ENCODE measurements at places on chromosomes 1 and 21.

DNA sequence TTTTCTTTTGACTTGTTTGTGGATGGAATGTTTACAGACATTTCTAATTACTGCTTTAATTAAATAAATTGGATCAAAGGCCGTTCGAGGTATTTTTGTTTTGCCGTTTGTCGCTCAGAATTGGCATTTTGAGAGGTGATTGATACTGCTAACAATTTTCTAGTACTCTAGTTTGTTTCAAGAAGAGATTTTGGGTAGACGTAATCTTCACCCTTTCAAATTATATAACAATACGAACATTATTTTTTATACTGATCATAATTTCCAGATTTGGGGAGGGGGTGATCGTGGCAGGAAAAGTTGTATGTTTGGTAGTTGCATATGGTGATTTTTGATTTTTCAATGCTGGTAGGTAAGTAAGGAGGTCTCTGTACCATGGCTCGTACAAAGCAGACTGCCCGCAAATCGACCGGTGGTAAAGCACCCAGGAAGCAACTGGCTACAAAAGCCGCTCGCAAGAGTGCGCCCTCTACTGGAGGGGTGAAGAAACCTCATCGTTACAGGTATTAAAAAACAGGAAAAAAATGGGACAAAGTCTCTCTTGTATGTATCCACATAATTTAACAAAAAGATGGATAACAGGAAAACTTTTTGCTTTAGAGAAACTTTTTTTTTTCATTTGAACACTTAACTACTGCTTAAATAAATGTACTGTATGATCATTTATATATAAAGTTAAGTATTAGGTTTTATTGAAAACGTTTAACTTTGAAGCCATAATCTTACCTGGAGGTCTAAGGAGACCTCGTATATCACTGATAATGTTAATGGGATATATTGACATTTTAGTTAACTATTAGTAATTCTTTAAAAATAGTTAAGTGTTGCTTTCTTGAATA lies 1.7 kb downstream of the H3-3A start:
- DNase-seq = no peak

DNA sequence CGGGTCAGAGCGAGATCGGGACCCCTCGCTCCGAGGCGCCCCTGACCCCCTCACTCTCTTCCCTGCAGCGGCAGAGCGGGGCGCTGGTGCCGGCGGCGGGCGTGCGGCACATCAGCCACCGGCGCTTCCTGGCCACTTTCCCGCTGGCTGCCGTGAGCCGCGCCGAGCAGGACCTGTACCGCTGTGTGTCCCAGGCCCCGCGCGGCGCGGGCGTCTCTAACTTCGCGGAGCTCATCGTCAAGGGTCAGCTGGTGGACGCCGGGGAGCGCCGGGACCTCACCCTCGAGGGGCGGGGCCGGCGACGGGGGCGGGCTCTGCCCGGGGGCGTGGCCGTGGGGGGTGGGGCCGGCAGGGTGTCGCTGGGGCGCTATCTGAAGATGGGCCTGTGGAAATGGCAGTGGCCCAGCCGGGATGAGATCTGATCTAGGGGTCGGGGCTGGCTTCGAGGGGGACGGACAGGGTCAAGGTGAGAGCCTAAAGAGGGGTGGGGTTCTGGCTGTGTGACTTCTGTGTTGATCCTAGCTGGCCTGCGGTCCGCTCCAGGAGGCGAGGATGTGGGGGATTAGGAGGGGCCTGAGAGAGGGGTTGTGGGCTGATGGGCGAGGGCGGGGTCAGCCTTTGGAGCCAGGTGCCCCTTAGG lies 23.6 kb downstream of the PTPRU start:
- no peak for DNase-seq

DNA sequence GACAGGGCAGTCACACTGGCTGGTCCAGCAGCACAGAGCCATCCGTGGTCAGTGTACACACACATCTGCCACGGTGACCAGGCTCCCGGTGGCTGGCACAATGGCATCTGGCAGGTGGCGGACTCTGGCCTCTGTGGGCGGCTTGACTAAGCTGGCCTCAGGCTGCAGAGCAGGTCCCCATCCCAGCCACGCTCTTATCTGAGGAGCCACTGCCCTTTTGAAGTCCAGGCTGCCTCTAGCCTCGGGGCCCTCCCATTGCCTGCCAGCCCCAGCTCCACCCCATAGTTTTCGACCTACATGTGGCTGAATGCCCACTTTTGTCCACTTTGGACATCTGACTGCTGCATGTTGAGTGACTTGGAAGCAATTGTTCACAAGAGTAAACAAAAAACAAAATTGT lies 29.9 kb upstream of the EDN2 start:
- DNase-seq = no peak

DNA sequence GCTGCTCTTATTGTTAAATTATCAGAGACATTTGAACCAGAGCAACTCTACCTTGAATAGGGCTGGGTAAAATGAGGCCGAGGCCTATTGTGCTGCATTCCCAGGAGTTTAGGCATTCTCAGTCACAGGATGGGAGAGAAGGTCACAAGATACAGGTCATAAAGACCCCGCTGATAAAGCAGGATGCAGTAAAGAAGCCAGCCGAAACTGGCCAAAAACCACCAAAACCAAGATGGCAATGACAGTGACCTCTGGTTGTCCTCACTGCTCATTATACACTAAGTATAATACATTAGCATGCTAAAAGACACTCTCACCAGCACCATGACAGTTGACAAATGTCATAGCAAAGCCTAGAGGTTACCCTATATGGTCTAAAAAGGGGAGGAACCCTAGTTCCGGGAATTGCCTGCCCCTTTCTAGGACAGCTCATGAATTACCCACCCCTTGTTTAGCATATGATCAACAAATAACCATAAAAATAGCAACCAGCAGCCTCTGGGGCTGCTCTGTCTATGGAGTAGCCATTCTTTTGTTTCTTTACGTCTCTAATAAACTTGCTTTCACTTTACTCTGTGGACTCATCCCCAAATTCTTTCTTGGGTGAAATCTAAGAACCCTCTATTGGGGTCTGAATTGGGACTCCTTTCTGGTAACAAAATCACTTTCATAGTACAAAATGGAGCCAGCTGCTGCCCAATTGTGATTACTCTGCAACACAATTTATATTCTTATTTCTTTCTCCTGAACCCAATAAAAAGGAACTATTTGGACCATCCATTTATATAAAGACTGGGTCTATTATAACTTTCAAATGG lies 179.6 kb downstream of the TGFBR3 start:
- DNase-seq = no peak

GRCh38 chr1:74432325-74432724 lies 80.1 kb downstream of the LRRC53 start:
- DNase-seq = no peak

DNA sequence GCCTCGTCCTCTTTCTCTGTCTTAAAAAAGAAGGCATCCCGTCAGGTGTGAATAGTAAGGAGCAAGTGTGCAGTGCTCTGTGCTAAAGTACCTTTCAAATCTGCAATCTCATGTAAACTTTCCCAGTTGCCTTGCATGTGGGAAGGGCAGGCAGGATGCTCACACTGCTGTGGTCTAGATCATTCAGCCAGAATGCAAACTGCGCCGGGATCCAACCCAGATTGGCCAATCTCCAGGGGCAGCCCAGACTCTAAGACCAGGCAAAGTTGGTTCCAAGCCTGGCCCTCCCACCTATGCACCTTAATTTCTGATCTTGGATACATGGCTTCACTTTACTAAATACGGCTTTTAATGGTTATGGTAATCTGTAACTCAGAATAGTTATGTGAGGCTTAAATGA lies 3.2 kb upstream of the MAP1LC3C start:
- DNase-seq = no peak

DNA sequence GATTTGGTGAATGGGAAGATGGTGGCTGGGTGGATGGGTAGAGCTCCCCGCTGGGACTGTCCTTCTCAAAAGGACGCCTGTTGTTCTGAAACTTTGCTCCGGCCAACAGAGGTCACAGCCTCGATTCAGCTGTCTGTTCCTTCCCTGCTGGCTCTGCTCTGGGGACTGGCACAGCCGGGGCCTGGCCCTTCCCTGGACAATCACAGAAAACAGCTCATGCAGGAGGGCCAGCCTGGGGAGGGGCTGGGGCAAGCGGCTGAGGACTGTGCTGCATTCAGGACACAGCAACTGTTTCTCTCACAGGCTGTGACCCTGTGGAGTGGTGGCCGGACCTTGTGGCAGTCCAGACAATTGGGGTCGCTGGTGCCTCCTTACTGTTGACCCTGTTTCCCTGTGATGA lies 110.7 kb upstream of the TMEM51 start:
- no peak for DNase-seq

- DNase-seq = no peak
These were observed 32.7 kb downstream of the PRDX6 start for GRCh38 chr1:173509797-173510196.

DNA sequence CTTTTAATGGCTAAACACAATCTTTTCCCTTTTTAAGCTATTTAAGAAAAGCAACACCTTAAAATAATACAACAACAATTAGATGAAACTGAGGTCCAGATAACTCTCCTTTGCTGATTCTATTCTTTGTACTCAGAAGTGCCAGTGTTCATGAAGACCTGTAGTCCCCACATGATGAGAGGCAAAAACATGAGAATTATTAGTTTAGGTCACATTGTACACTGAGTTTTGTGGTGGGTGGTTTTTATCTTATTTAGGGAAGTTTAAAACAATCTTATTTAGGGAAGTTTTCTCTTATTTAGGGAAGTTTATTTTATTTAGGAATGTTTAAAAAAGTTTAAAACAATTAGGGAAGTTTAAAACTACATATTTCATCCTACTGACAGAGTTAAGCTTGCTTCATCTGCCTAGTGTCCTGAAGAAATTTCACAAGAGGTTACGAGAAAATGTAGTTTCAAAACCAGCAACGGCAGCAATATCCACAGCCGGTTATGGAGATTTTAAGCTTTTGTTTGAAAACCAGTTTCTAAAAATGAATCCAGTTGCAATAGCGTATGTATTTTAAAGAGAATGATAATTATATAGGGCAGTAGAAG lies 7.8 kb upstream of the OR14I1 start:
- no peak for DNase-seq

DNA sequence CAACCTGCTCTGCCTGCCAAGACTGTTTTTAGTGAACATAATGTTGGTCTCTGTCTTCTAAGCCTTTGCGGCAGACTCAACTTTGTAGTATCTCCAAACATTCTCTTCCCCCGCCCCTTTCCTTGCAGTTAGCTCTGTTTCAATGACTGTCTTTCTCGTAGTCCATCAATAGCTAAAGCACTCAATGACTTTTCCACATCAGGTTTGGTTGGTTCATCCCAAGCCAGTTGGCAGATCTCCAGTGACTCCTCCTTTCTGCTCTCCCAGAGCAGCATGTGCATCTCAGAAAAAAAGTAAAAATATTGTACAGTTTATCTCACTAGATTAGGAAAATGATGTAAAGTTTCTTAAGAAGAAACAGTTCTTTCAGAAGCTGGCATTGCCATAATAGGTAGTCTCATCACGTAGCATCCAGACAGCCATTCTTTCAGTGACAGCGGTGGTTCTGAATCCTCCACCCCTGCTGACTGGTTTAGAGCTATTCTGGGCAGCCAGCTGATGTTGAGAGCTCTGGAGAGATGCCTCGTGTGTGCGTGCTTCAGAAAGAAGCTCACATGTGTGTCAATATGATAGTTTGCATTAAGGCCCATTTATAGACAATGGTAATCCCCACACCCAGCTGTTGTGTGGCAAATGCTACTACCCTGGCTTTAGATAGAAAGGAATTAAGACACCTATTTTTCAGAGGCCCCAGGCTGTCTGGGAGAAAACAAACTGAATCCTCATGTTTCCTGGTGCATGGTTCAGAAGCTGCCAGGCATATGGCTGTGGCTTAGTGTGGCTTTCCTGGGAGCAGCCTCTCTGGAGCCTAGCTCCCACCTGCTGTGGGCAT lies 53.2 kb downstream of the CNN3 start:
- DNase-seq = no peak

DNA sequence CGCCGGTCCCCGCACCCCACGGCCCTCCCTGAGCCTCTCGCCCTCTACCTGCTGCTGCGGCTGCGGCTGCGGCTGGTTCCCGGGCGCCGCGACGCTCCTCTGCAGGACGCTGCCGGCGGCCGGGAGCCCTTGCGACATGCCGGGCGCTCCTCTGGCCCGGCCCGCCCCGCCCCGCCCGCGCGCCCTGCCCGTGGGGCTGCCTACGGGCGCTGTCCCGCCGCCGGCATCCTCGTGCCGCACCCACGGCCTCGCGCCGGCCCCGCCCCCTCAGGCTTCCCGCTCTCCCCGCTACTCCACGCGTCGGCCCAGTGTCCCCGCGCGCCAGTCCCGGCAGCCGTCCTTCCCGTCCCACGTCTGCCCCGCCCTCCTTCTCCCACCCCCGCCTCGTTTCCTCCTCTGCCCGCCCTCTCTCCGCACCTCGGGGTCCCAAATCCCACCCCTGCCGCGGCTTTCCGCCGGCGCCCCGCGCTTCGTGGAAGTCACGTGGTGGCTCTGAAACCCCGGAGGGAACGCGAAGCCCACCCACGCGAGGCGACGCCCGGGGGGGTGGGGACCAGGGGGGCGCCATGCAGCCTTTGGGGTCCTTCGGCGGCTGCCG lies at the start of gene BATF3:
BATF3 (minus strand) TSS at position 216 of the 598 bp plus-strand sequence; CDS start at position 138, 78 bp downstream.
- no peak for DNase-seq

DNA sequence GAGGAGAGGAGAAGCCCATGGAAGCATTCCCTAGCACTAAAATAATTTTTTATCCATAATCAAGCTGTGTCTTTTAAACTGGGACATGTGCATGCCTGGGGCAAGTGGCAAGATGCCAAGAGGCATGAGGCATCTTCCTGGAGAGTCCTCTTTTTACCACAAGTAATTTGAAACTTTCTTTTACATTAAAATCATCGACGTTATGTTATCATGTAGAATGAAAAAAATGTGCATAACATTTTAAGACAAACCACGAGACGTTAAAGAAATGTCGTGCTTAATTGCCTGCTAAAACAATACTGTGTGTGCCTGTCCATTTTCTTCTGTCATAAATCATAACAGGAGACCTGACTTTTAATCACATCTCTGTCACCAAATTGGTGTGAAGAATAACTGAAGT lies 1.5 kb downstream of the STYXL2 start:
- DNase-seq = peak; percentile 13

GRCh38 chr1:83641206-83641658 lies 357.7 kb downstream of the TTLL7 start:
- DNase-seq = no peak

GRCh38 chr1:174626031-174627025 lies 178.6 kb downstream of the GPR52 start:
- peak; percentile 49 for DNase-seq

Measured in GM04503 (cell line).